ENCODE measurements at places on chromosomes 2 and 18.

- peak; percentile 40 for DNase-seq
These were observed 27.8 kb upstream of the GAREM2 start for GRCh38 chr2:26144953-26145680.

DNA sequence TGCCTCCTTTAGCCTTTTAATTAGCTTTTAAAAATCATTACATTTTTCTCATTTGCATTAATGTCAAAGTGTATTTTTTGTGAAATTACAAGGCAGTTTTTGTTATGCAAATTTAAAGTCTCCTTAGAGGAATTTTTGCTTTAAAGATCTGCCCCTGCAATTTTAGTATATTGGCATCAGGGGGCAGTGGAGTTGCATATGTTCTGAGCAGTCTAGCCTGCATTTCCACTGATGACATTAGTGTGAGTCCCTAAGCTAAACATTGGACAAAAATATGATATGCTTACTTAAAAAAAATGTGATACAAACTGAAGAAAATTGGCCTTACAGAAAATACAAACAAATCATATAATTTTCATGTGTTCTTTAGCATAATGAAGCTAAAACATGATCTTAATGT, 426.5 kb downstream of the SLC4A3 start:
- DNase-seq, result no peak

GRCh38 chr18:74456017-74456348, 1.1 kb downstream of the DIPK1C start:
- DNase-seq, result no peak

DNA sequence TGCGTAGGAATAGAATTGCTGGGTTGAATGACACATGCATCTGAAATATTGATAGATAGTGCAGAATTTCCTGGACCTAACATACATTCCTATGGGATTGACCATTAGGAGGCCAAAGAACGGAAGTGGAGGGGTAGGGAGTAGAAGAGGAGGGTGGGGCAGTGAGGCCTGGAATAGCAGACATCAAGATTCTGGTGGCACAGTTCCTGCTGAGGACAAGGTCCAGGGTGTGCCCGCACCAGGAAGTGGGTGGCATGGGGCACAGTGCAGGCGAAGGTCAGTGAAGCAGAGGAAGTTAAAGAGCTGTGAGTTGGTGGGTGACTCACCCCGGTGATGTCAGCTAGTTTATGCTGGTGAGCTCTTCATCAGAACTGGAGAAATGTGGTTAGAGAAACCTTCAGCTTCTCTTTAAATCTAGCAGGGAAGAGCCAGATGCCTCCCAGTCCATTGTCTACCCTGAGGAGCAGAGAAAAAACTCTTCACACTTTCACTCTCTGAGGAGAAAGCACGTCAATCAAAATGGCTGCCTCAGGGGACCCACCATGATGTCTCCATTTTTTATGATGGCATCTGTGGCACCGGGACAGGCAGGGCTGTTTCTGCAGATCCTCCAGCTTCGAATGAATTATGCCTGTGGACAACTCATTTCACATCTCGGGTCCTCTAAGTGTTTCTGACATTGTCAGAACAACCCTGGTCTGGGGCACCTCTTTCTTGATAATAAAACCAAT, 55.9 kb upstream of the CTLA4 start:
- DNase-seq, result peak; percentile 85

GRCh38 chr2:193141-193671, 70.6 kb downstream of the SH3YL1 start:
- DNase-seq, result no peak

GRCh38 chr2:173254659-173255058, 100.0 kb upstream of the CDCA7 start:
- no peak for DNase-seq

DNA sequence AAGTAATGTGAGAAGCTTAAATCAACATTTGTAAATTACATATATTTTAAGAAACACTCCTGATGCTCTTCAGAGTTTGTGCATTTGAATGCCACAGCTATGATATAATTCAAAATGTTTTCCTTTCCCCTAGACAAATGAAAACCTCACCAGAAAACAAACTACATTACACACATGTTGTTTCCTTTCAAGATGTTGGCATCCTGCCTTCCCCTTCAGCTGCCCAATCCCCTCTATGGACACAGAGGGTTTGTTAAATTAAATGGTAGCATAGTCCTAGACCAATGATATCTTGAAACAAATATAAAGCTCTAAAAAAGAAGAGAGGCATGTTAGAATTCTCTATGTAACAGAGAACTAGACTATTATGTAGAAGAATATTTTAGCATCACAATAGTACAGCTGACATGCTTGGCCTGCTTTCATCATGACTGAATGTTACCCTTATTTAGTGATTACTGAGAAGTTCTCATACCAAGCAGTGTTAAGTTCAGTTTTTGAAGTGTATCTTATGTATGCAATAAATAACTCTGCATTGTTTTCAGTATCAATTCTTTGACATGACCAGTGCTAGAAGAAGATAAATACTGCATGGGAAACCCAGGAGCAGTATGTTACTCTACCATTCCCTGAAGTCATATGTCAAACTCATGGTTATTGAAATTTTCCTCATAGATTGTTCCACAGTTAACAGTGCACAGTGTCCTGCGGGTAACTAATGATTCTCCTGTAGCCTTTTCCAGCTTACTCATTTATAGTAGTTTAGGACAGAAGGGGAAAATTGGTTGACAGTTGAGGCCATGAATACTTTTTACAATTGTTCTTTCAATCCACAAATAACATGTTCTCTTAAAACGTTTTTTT, 316.3 kb upstream of the KCNJ3 start:
- DNase-seq, result no peak

GRCh38 chr2:41698678-41699422, 349.0 kb upstream of the PKDCC start:
- DNase-seq, result no peak

GRCh38 chr2:3000125-3000524, 377.5 kb downstream of the EIPR1 start:
- no peak for DNase-seq

GRCh38 chr2:10269291-10269690, 33.4 kb upstream of the HPCAL1 start:
- no peak for DNase-seq

DNA sequence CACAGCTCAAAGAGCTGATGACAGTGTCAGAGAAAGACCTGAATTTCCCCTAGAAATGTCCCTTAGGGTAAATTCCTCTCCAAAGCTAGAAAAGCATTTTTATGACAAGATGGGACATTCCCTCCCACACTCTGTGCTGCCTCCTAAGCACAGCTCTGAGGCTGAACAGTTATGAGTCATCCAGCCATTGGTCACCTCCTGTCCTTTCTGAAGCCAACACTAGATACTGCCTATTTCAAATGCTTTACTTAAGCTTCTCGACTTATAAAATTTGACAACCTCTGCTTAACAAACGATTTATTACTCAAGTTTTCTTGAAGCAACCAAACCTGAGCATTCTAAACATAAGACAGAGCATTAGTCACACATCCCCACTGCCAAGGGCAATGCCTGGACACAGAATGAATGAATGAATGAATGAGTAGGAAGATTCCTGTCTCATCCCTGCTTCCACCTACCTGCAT, 35.4 kb downstream of the B4GALT6 start:
- no peak for DNase-seq

- DNase-seq, result no peak
These were observed 19.8 kb downstream of the BIN1 start for GRCh38 chr2:127086990-127087790.

DNA sequence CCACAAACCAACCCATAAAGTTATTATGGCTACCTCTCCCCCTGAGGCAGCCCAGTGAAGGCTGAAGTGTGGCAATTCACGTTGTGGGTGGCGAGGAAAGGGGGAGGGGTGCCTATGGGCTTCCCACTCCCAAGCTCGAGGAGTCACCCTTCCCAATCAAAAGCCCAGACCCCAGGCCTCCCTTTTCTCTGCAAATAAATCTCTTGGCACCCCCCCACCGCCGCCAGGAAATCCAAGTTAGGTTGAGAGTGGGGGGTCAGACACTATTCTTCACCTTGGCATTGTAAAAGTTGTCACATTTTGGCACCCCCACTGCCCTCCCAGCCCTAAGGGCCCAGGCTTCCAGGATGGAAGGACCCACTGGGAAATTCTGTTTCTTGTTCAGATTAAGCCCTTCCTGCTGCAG, 6.9 kb downstream of the ANKRD53 start:
- DNase-seq, result no peak

- no peak for DNase-seq
These were observed 1.2 kb downstream of the BMPR2 start for GRCh38 chr2:202377207-202377761.

DNA sequence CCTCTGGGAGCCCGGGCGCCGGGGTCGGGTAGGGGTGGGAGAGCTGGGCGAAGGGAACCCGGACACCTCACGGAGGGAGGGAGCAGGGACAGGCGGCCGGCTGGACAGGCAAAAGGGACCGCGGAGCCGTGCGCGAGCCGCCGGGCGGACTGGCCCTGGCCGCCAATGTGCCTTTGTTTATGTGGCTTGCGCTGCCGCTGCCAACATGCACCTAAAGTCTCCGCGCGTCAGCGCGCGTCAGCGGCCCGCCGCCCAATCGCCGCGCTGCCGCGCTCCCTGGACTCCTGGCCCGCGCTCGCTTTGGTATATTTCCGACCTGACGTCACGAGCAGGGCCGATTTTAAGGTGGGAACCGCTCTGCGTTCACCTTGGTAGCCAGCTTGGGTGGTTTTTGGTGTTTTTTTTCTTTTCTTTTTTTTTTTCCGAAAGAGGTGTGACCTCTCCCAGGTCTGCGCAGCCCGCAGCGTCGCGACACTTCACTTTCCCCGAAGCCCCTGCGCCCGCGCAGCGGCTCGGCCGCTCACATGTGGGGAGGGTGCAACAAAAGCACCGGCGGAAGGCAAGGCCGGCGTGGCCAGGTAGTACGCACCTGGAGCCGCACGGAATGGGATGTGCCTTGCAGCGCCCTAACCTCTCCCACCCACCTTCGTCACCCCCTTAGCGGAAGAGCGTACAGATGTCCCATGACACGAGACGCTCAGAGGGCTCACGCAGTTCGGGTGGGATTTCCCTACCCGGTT, at the start of gene NR4A2:
Gene NR4A2, minus strand, starts transcription at position 188 of the 740 bp plus-strand sequence. CDS start 2,535 bp downstream, outside the sequence.
- peak; percentile 89 for DNase-seq

GRCh38 chr2:239261796-239262483, 138.9 kb downstream of the HDAC4 start:
- DNase-seq, result no peak

DNA sequence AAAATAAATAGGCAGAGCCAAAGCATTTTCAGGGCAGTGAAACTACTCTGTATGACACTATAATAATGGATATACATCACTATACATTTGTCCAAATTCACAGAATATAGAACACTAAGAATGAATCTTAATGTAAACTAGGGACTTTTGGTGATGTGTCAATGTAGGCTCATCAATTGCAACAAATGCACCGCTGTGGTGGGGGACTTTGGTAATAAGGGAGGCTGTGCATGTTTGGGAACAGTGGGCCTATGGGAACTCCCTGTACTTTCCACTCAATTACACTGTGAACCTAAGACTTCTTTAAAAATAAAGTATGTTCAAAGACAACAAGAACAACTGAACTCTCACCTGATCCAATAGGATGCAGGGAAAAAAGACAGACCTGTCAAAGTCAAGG, 220.7 kb downstream of the CMPK2 start:
- DNase-seq, result no peak

GRCh38 chr2:6872394-6872793, 5.2 kb upstream of the RSAD2 start:
- DNase-seq, result no peak

GRCh38 chr2:236343400-236344161, 79.4 kb upstream of the ASB18 start:
- DNase-seq, result peak; percentile 36

DNA sequence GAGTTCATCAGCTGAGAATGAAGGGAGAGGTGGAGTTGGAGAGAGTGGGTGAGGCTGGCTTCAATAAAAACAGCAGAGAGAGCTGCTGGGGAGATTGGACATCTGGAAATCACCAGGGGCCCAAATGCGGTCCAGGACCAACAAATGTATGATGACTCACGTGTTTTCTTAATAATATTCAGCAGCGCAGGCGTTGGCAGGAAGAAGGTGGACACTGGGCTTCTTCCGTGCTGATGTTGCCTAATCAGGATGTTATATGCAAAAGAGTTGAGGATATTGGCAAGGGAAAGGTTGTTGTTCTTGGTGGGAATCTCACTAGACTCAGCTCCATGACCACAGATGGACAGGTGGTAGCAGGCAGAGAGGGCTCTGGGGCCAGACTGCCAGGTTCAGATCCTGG, 12.8 kb upstream of the PLA2R1 start:
- DNase-seq, result no peak

DNA sequence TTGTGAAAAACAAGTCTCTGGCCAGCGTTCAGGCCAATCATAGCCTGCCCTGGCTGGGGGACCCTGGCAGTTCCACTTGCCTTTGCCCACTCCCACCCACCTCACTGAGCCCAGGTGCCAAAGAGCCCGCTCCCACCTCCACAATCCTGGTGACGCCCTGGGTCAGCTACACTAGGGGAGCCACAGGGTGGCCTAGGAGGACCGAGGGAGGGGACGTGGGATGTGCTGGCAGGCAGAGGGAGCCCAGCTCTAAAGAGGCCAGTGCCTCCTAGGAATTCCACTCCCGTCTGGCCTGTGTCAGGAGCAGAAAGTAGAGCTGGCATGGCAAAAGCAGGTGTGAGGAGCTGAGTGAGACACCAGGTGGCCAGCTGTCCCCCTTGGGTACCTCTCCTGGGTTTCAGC, 49.3 kb downstream of the TNS1 start:
- no peak for DNase-seq

Measured in T-helper 2 cell treated with Interferon-gamma antibody and Interleukin-4, amounts not matched to agents 5 μg/mL and 100 μg/mL, for 36 hours (primary cell).